ENCODE measurements at places on chromosomes 16 and 17.

GRCh38 chr16:55559233-55559632 is 7.3 kb upstream of the CAPNS2 start:
- DNase-seq: no peak

- no peak for DNase-seq
These were observed 13.3 kb downstream of the MIS12 start for GRCh38 chr17:5499476-5500231.

- no peak for DNase-seq
These were observed 75.5 kb upstream of the IRX6 start for GRCh38 chr16:55248494-55248893.

GRCh38 chr17:82376042-82376730 is 4.6 kb downstream of the UTS2R start:
- DNase-seq: no peak

DNA sequence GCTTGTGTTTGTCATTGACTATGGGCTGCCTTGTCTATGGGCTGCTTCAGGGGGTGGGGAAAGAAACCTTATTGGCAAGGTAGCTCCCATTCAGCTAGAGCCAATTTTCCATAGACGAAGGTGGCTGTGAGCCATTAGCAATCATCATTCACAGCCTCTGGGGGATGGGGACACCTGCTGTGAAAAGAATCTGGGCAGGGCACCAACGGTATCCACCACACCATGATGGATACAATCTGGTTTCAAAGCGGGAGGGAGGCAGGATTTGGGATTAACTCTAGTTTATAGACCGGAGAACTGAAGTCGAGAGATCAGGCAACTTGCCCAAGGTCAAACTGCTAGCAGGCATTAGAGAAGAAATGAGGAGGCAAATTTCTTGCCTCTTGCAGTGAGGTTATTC is 182.3 kb downstream of the SHISA9 start:
- DNase-seq: no peak

GRCh38 chr16:79093554-79093967 is 507.0 kb downstream of the MAF start:
- no peak for DNase-seq

DNA sequence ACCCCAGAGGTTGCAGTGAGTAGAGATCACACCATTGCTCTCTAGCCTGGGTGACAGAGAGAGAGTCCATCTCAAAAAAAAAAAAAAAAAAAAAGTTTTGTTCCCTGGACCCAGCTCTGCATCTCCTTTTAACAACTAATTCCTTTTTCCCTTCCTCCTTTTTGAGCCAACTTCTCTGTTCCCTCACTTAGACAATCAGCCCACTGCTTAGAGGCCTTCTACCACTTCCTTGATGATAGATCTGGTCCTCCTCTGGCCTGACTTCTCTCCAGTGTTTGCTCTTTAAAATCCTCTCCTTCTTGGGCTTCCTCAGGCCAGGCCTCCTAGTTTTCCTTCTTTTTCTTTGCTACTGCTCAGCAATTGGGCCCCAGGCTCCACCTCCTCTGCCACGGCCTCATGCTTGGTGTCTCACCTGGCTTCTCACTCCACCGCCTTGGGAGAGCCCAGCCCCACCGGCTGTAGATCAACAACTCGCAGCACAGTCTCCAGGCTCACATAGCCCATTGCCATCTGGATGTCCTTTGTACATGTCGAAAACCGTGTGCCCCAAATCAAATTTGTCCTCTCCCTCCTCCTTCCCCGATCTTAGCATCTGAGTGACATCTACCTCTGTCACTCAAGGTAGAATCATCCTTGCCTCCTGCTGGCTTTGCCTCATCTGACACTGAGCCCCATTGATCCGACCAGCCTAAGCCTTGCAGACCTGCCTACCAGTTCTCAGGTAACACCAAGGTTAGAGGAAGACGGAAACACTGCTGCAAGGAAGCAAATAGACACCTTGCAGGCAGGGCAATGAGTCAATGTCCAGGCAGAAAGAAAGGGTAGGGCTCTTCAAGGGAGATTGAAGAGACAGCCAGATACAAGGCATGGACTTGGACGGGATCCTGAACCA is 17.4 kb downstream of the ARHGAP27 start:
- no peak for DNase-seq

DNA sequence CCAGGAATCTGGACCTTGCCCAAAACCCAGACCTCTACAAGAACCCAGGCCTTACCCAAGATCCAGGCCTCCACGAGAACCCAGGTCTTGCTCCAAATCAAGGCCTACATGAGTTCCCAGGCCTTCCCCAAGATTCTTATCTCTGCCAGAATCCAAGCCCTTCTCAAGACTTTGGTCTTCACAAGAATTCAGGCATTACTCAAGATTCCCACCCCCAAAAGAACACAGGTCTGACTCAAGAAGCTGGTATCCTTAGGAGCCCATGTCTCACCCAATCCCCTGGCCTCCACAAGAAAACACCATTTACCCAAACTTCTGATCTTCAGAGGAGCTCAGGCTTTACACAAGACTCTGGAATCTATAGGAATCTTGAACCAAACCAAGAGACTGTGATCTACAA is 2.6 kb downstream of the SPEM3 start:
- DNase-seq: no peak

GRCh38 chr16:54191163-54191562 is 95.4 kb downstream of the IRX3 start:
- no peak for DNase-seq

GRCh38 chr16:15682105-15682570 is 32.1 kb downstream of the NDE1 start:
- peak; percentile 23 for DNase-seq

DNA sequence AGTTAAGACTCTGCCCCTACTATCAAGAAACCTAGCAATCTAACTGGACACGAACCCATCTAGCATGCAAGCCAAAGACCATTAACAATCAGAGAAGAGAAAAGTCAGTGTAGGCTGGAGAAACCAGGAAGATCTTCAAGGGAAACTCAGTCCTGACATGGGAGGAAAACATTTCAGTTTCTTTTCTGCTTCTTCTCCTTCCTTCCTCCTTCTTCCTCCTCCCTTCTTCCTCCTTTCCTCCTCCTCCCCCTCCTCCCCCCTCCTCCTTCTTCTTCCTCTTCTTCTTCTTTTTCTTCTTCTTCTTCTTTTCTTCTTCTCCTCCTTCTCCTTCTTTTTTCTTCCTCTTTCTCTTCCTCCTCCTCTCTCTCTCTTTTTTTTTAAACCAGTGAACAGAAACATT is 29.6 kb upstream of the SHISA9 start:
- DNase-seq: no peak

- DNase-seq: no peak
These were observed 853.2 kb upstream of the SOX9 start for GRCh38 chr17:71267668-71268067.

DNA sequence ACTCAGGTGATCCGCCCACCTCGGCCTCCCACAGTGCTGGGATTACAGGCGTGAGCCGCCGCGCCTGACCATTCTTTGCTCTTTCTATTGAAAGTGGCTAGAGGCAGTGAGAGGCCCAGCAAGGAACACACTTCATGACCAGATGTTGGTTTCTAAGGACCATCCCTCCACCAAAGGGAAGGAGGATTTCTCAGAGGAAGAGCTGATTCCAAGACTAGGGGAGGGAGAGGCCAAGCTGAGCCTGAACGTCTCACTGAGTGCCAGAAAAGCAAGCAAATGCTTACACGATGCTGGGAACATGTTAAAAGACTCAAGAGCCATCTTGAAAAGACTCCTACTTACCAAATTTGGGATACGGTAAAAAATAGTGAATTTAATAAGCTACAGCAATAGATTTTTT is 79.2 kb downstream of the MRM3 start:
- no peak for DNase-seq

- no peak for DNase-seq
These were observed 72.8 kb upstream of the TOB1 start for GRCh38 chr17:50938821-50939541.

DNA sequence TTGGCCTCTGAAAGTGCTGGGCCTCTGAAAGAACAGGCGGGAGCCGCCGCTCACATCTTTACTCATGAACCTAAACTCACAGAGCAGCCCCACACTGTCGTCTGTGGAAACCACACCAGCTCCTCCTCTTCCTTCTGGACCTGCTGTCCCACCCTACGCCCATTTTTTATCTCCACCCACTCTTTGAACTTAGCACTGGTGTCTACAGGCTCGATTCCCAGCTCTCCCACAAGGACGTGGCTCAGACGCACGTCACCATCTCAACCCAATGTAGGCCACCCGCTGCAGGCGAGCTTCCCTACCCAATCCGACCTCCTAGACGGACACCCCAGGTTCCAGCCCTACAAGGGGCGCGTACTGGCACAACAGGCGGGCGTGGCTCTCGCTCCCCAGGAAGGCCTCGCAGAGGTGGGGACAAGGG is 62.2 kb downstream of the NXN start:
- DNase-seq: no peak

DNA sequence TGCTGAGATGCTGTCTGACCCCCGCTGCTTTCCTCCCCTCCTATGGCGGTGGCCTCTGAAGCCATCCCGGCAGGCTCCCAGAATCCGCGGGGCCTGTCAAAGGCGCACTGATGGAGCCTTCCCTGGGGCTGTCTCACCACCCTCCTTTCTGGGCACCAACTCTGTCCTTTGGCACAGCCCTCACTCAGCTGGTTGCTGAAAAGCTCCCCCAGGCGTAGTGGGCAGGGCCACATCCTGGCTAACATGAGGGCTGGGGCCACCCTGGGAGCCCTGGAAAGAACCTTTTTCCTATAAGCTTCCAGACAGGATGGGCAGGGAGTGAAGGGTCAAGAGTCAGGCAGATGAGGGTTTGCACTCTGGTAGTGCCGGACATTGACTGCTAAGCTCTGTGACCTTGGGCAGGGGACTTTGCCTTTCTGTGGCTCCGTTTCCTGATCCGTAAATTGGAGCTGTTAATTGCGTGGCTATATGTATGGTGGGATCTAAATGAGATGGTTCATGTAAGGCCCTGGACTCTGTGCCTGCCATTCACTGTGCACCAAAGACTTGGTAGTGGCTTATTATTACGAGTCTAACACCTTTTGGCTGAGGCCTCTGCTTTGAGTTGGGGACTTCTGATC is 27.6 kb upstream of the LASP1NB start:
- DNase-seq: no peak

DNA sequence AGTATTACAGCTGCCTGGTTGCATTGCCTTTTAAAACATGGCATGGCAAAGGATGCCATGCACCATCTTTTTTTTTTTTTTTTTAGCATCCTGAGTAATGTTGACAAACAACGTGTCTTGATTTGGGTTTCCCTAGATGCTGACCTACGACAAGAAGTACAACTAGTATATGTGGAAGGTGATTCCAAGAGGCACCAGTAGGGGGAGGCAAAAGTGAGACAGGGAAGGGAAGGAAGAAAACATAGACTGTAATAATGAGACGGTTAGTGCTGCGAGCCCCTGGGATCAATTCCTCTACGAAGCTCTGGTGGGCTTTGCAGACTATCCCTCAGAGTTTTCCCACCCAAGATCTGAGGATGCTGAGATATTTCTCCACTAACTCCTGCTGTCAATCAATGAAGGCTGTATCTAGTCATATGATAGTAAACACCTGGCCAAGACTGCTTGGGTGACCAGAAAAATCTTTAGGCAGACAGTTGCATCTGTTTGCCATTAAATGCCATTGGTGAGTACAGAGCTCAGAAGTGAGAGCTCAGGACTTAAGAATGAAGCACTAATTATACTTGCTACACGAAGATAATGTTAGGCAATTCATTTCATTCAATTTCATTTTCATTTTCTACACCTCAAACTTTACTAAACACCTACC is 458.6 kb upstream of the GOT2 start:
- DNase-seq: peak; percentile 3

DNA sequence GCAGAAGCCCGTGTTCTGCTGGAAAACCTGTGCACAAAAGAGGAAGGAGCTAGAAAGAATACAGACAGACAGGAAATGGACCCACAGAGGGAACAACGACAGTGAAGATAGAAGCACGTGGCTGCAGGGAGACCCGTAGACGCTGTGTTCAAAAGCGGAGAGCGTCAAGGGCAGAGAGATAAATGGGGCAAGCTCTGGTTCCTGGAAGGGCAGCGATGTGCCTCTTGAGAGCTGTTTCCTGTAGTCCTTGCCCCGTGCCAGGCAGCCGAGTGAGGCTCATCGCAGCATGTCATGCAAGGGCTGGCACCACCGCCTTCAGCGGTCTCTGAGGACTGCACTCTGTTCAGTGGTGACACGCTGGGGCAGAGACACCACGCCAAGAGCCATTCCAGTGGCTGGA is 43.6 kb upstream of the CACNG5 start:
- no peak for DNase-seq

DNA sequence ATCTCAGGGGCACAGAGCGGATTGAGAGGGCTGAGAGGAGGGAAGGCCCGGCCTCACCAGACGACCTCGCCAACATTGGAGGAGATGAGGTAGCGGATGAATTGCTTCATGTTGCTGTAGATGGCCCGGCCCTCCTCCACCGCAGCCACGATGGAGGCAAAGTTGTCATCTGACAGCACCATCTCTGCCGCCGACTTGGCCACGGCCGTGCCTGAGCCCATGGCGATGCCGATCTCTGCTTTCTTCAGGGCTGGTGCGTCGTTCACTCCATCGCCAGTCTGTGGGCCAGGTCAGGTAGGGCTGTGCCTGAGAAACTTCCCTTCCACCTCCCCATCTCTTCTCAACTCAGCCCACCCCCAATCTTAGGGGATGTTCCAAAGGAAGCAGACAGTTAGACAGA is 21.1 kb upstream of the P2RX1 start:
- DNase-seq: no peak

DNA sequence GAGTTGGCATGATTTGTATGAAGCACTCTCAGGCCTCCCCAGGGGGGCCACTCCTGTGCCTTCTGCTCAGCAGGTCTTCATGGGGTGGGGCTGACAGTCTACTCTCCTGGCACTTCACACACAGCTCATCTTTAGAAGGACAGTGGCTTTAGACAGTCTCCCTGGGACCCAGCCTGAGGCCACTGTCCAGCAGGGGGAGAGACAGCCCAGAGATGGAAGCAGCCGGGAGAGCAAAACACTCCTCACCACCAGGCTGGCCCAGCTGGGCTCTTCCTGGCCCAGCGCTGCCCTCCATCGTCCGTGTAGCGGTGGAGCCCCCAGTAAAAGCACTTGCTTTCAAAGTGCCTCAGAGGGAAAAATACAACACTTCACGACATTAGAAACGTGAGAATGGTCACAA is 62.0 kb upstream of the CRHR1 start:
- no peak for DNase-seq

- DNase-seq: no peak
These were observed 528 bp downstream of the ITFG1 start for GRCh38 chr16:47460359-47460710.

Data from stimulated activated CD4-positive, alpha-beta T cell treated with anti-CD3 and anti-CD28 coated beads, Interleukin-1b, Interleukin-23, amount 100 ng/mL, for 24 hours (primary cell).